Endodermal cell (in vitro differentiated cells): ENCODE measurements at places on chromosomes 4 and X.

GRCh38 chr4:81747242-81747930 lies 275.7 kb upstream of the RASGEF1B start:
- no peak for DNase-seq

GRCh38 chrX:53544936-53545335 lies 110.8 kb upstream of the HSD17B10 start:
- peak; percentile 51 for DNase-seq

DNA sequence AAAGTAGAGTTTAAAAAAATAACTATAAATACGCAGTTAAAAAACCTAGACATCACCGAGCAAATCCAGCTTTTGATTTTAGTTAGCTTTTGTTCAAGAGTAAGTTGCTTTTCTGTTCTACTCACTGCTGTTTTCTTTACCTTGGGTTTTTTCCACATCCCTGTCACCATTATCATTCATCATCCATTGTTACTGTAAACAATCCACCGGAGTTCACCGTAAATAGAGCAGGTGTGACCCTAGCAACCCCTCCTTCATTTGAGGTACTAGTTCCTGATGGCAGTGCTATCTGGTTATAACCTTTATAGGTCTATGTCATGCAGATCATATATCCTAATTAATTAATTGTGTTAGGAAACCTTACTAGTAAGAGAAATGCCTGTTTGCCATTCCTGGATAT lies 43.0 kb upstream of the TEX13D start:
- no peak for DNase-seq

DNA sequence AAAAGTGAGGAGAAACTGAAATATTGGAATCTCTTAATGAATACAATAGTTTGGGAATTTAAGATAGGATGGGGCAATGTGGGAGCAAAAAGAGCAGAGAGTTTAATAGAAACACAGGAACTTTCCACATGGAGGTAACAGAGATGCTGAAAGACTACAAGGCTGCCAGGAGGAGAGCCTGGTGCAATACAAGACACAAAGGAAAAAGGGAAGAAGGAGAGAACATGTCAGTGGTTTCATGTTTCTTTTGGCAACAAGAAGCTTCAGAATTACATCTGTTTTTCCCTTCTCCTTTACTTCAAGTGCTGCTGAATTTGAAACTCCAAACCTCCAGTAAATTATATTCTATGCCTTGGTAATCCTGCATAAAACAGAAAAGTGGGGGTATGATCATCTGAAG lies 474.3 kb downstream of the FAT4 start:
- DNase-seq = no peak

DNA sequence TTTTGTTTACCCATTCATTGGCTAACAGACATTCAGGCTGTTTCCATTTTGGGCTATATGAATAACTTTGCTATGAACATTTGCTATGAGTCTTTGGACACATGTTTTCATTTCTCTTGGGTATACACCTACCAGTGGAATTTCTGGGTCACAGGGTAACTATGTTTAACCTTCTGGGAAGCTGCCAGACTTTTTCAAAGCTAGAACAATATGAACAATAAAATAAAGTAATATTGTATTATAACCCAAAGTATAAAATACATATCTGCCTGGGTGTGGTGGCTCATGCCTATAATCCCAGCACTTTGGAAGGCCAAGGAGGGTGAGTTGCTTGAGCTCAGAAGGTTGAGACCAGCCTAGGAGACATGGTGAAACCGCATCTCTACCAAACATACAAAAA lies 90.6 kb downstream of the DLG3 start:
- no peak for DNase-seq

DNA sequence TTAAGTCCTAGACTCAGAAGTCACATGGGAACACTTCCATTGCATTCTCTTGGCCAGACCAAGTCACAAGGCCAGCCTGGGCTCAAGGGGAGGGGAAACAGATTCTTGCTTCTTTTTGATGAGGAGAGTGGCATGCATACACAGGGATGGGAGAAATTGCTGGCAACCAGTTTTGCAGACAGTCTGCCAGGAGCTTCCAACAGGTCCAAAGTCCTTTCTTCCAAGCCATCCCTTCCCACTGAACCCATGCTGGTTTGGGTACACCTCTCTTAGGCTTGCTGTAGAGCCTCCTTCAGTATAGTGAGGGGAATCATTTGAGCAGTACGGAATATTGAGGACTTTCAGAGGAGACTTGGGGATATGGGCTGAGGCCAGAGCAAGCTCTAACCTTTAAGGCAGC lies 267.8 kb downstream of the BCOR start:
- no peak for DNase-seq

DNA sequence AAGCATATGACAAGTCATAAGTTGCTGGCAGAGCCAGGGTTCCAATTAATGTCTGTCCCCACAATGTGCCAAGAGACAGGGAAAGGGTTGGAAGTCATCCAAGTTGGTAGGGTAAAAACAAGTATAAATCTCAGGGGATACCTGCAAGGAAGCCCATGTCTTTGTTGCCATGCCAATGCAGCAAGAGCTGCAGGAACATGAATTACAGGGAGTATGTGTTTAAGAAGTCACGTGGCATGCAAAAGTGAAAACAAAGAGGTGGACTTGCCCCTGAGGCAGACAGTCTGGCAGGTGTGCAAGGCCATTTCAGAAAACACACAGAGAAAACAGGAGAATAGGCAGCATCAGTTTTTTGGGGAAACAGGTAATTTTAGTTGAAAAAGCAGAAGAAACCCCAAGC lies 29.4 kb downstream of the C4orf51 start:
- DNase-seq = no peak

DNA sequence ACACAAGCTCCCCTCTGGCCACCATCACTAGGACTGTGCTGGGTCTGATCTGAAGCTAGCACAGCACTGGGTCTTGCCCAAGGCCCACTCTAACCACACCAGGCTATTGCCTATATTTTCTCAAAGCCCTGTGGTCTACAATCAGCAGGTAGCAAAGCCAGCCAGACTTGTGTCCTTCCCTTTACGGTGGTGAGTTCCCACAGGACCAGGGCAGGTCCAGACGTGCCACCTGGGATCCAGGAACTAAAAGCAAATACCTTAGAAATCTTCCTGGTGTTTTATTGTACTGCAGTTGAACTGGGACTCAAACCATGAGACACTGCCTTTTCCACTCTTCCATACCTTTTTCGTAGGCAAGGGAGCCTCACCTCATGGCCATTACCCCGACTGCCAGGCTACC lies 9.0 kb upstream of the MAGEC2 start:
- DNase-seq = no peak

DNA sequence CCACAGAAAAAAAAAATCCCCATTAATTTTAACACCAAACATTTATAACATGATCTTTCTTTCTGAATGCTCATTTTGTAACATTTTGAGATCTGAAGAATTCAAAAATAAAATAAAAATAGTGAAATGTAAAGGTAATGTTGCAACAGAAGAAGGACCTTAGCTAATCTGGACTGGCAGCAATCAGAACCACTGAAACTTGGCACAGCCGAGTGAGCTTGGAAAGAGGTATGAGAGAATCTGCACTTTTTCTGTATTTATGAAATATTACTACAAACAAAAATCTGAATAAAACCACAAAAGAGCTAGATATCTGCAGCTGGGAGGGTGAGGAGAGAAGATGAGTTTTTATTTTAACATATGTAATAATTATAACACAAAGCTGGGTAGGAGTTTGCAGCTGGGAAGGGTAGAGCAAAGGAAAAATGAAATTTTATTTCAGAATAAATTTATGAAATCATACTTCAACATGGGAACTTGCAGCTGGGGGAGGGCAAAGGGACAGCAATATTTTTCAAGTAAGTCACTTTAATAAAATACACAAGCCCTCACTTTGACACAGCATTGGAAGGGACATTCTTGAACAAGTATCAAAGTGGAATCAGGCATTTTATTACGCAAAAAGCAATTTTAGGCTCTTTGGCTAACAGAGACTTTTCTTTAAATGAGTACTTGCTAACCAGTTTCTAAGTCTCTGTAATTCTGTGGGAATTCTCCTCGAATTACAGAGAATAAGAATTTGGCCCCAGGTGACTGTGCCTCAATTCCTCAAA lies 26.7 kb downstream of the DKK2 start:
- no peak for DNase-seq

DNA sequence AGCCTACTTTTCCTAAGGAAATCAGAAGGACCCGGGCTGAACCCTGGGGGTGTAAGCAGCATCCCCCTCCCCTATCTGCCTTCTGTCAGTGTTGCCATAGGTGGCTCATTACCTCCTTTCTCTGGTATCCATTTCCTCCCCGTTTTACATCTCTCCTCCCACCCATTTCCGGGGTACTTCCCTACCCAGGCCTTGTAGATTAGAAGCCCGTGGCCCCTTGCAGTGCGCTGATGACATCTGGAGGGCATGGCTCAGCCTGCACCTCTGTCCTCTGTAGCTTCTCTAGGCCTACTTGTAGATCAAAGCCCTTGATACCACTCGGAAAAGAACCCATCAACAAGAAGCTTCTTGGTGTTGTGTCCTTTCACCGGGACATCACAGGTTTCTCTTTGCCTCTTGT lies 71.8 kb downstream of the NBDY start:
- peak; percentile 55 for DNase-seq

DNA sequence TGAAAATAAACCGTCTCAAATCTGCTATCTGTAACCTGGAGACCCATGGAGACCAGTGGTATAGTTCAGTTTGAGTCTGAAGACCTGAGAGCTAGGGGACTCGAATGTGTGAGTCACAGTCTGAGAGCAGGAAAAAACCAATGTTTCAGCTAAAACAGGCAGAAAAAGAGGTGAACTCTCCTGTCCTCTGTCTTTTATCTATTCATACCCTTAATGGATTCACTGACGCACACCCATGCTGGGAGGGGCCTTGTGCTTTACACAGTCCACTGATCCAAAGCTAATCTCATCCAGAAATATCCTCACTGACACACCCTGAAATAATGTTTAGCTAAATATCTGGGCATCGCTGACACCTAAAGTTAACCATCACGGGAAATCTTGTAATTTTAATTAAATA lies 297.9 kb downstream of the GPM6A start:
- DNase-seq = no peak

- DNase-seq = no peak
These were observed 92.3 kb downstream of the SPRY1 start for GRCh38 chr4:123488916-123489315.

DNA sequence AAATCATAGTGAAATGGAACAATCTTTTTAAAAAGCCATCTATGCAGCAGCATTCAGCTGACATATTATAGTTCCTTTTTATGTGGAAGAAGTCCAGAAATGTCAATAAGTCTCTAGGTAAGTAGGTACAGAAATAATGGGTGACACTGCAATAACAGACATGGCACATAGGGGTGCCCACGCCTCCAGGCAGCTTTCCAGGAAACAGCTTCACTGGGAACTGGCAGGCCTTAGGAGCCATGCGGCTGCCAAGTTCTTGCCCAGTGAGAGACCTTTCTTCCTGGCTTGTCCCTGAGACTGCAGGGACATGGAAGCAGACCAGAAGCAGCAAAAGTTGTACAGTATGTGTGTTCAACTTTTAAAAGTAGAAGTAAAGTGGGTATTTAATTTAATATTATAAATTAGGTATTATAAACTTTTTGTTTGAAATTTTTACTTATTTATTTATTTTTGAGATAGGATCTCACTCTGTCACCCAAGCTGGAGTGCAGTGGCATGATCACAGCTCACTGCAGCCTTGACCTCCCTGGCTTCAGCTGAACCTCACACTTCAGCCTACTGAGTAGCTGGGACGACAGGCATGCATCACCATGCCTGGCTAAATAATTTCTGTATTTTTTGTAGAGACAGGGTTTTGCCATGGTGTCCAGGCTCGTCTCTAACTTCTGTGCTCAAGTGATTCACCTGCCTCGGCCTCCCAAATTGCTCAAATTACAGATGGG lies 12.1 kb upstream of the ETNPPL start:
- no peak for DNase-seq

- DNase-seq = no peak
These were observed at the start of gene BMX for GRCh38 chrX:15500497-15500966. TSS of gene BMX (plus strand) at chrX:15500807. CDS start at chrX:15508354, 7,547 bp downstream.

DNA sequence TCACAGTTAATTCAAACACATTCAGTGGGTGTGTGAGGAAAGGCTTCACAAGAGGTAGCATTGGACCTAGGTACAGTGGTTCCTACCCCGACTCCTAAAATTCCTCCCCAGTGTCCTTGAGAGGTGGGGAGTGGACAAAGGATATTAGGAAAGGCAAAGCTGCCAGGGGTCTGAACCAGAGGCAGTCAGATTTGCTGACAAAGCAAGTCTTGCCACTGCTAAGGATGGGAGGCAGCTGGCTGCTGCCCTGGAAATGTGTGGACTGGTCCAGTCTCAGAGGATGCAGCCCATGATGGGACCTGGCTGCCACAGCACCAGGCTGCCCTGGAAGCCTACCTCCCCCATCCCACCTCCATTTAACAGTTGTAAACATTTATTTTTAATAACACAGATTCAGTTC lies 4.1 kb upstream of the PHF8 start:
- no peak for DNase-seq
